ENCODE measurements at places on chromosomes 16 and 17. TPM values are rescaled to one million over a fixed set of nuclear protein-coding genes. Genes with fewer than 3 reads are reported as not detected.

GRCh38 chr17:45218895-45219661, 2.6 kb upstream of the FMNL1 start:
- no peaks in the 10 kb centered on the region for H3K27me3 ChIP-seq
- H3K27ac ChIP-seq = no peak overlapping the region
- H3K4me1 ChIP-seq = peaks cover 3% of the 10 kb centered on the region

DNA sequence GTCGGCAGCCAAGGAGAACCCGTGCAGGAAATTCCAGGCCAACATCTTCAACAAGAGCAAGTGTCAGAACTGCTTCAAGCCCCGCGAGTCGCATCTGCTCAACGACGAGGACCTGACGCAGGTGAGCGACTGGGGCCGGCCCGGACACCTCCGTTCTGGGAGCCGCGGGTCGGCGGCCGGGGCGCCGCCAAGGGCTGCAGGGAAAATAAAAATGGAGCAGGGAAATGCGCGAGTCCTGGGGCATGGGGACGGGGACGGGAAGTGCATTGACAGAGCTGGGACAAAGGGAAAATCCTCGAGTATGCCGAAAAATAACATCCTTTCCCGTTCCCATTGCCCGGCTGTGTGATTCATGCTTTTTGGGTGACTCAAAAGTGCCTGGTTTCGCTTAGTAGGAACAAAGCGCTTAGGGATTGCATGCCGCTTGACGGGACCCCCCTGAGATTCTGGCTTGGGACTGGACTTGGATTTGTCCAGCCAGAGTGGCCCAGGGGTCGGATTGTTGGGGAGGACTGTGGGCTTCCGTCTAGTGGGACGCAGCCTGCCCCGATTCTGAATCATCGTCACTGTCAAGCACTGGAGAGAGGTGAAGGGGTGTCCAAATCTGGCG, 699 bp downstream of the MPRIP start:
- H3K4me1 ChIP-seq = peaks cover 2% of the 10 kb centered on the region
- peak overlapping the region; percentile 50 for H3K4me3 ChIP-seq

The XYLT1 gene
- polyA plus RNA-seq = 5.8 TPM

The KLHL10 gene
- 0.15 TPM for polyA plus RNA-seq

The PRDM7 gene
- not detected for polyA plus RNA-seq
